ENCODE measurements at places on chromosomes 2 and 18.

GRCh38 chr2:146873646-146874259 lies 971.1 kb upstream of the ACVR2A start:
- no peak for DNase-seq

DNA sequence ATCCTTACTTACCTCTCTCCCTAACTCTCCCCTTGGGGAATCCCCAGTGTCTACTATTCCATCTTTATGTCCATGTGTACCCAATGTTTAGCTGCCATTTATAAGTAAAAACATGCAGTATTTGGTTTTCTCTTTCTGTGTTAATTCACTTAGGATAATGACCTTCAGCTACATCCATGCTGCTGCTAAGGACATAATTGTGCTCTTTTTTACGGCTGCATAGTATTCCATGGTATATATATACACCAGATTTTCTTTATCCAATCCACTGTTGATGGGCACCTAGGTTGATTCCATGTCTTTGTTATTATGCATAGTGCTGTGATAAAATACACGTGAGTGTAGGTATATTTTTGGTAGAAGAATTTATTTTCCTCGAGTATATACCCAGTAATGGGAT lies 24.3 kb upstream of the RIOK3 start:
- DNase-seq: no peak

- DNase-seq: no peak
These were observed at the start of gene KCNG2 for GRCh38 chr18:79797518-79798345. Gene KCNG2 (plus strand): TSS chr18:79797938. CDS start chr18:79863668, 65,730 bp downstream.

DNA sequence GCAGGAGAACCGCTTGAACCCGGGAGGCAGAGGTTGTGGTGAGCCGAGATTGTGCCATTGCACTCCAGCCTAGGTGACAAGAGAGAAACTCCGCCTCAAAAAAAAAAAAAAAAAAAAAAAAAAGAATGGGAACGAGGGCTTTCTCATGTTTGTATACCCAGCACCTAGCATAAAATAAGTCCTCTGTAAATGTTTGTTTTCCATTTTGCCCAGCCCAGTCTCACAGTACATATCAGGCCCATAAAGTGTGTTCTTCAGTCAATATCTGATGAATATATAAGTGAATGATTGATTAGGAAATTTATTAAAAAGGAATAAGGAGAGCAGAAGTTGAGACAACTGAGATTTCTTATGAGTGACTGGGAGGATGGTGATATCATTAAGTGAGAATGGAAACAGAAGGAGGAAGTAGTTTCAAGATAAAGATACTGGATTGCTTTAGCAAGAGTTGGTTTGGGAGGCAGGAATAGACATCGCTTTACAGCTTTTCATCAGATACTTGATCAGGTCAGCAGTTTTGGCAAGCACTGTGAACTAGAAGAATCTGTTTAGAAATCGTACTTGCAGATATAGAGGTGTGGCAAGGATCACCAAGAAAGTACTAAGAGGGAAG lies 327.5 kb downstream of the KIAA1328 start:
- DNase-seq: no peak

GRCh38 chr18:74796841-74797576 lies 199.3 kb downstream of the ZNF407 start:
- no peak for DNase-seq

DNA sequence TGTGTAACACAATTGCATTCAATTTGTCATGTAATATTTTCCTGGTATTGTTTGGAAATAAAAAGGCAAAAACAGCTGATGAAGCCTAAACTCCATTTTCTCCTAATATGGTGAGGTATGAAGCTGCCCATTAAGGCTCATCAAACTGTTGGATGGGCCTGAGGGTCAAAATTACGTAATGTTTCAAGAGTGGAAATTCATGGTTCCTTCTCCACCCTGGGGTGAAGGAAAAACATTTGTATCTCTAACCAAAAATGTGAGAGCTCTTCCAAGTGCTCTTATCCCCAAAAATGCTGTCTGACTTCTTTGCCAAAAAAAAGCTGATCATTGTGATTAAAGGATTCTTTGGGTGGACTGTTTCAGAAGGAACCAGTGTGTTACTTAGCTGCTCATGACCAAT lies 91.8 kb downstream of the ARHGAP28 start:
- DNase-seq: no peak

DNA sequence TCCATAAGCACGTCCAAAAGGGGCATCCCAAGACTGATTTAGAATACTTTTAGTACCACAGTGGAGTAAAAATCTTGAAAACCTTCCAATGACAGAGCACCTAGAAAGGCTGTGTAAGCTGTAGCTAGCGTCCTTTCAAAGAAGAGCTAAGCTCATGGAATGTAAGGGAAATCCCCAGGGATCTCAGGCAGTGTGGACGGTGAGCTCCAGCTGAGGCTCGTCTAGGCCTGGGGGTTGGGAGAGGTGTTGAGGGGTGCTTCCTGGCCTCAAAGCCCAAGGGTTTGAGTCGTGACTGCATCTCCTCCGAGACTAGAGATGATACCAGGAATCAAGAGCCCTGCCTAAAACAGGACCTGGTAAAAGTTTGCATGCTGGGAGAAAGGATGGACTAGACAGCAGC lies 7.6 kb downstream of the CTIF start:
- no peak for DNase-seq

DNA sequence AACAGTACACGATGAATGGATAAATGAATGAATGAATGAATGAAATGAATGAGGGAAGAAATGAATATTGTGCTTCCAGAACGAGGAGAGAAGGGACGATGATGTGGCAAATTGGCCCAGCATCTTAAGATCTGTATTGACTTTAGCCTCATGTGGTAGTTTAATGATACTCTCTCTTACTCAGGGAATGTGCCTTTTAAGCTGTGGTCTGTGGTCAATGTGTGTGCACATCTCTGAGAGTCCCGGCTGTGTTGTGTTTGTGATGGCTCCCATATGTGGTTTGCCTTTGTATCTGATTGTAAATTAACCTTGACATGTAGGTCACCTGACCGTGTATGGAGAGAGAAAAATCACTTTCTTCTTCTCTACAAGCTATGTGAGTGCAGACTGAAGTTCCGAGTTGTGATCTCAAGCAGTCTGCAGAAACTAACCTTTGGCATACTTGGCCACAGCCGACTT lies 91.2 kb downstream of the NEDD4L start:
- no peak for DNase-seq

GRCh38 chr2:34950797-34951196 lies 1351.7 kb upstream of the FAM98A start:
- no peak for DNase-seq

All from stimulated activated CD8-positive, alpha-beta memory T cell treated with anti-CD3 and anti-CD28 coated beads, Interleukin-15, amount 100 ng/mL, for 1 hour (primary cell).